Stimulated activated CD8-positive, alpha-beta memory T cell treated with anti-CD3 and anti-CD28 coated beads, Interleukin-4, amount 100 ng/mL, for 1 hour (primary cell): ENCODE measurements at places on chromosomes 11 and 22.
A peak's percentile ranks its signal among the peaks of the same experiment; 100 is the strongest.

GRCh38 chr11:23151819-23152218, 291.5 kb upstream of the CCDC179 start:
- no peak for DNase-seq

GRCh38 chr11:94933223-94934130, 39.9 kb downstream of the CWC15 start:
- DNase-seq = no peak

DNA sequence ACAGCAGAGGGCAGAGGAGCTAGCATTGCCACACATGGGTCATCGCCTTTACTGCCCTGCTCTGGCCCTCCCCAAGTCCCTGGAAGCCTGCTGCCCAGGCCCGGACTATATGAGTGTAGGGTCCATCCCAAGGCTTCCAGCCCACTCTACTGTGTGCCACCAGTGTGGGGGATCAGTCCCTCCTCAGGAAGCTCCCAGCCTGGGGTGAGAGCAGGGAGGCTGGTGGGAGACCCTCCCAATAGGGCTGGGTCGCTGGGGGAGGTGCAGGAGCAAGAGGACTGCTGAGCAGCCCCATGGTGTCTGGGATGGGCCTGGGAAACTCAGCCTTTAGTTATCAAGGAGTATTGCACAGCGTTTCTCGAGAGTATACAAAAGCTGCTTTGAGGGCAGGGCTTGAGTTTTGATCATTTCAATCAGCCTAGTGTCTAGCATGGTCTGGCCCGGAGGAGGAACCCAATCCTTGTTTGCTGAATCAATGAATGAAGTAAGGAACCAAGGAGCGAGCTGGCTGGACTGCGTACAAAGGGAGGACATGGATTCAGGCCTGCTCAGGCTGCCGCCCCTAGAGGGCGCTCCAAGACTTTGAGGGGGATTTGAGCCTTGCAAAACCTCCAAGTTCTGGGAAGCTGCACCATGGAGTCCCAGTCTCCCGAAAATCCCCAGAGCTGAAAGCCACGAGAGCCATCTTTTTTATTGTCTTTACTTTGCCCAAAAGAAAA, 89.0 kb upstream of the PARVA start:
- no peak for DNase-seq

GRCh38 chr11:44944853-44945235, 5.8 kb downstream of the TP53I11 start:
- DNase-seq = no peak

DNA sequence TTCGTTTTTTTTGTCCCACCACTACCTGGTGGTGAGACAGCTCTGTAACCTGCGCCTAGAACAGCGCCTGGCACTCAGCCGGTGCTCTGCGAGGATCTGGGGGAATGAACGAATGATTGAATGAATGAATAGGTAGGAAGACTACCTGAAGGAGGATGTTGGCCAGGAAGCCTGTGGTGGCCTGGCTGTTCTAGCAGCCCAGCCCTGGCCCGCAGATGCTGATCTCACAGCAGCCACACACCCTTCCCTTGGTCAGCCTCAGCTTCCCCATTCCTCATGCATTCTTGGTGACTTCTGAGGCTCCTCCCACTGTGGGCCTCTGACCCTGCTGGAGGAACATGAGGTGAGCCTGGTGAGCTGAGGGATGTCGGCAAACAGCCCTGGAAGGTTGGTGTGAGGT, 3.7 kb downstream of the TRPM5 start:
- no peak for DNase-seq

DNA sequence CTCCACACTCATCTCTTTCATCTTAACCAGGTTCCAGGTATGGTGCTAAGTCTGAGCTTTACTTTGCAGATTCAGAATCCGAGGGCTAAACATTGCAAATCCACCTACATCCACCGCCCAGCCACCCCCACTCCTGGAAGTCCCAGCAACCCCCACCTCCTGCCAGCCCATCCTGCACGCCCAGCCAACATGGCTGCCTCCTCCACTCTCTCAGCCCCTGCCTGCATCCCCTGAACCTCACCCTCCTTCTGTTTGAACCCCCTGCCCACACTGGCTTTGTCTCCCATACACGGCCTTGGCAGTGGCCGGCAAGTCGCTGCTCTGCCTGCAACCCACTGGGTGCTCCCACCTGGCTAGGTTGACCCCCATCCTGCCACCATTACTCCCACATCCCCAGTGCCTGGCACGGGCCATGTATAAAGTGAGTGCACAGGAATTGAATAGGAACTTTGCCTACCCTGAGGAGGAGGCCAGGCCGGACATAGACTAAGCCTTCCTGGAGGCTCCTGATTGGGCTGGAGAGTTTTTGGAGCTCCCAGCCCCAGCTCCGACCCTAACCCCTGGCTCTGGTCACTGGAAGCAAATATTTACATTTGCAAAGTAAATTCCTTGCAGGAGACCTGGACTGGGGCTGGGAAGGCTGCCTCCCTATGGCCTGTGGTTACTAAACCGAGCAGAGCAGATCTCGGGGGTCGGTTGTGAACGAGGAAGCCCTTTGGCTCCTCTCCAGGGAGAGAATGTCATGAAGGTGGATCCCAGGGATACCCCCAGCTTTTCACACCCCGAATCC, 14.4 kb downstream of the EMID1 start:
- DNase-seq = no peak

- no peak for DNase-seq
Observed at GRCh38 chr22:18973264-18974031, 37.4 kb upstream of the PRODH start.

- DNase-seq = no peak
Observed at GRCh38 chr11:35458846-35459245, 39.5 kb upstream of the SLC1A2 start.

- DNase-seq = no peak
Observed at GRCh38 chr11:128279866-128280265, 307.5 kb downstream of the ETS1 start.

DNA sequence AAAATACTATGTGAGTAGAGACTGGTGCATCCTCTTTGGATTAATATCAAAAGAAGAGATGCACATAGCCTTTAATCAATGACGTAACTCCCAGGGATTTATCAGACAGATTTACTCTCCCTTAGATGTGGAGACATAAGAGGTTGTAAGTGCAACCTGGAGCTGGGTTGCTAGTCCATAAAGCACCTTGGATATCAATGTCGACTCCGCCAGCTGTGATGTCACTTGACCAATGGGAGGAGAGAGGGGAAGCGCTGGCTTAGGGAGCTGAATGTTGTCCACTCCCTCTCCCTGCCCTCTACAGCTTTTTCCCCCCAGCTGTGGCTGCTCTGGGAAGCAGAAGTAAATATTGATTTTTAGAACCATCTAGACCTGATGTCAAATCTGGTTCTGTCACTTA, 28.9 kb upstream of the TMEM86A start:
- DNase-seq = no peak

- DNase-seq = no peak
Observed at GRCh38 chr22:20282901-20283673, 15.0 kb upstream of the RTN4R start.

GRCh38 chr22:38230108-38230825, 28.5 kb downstream of the MAFF start:
- no peak for DNase-seq

DNA sequence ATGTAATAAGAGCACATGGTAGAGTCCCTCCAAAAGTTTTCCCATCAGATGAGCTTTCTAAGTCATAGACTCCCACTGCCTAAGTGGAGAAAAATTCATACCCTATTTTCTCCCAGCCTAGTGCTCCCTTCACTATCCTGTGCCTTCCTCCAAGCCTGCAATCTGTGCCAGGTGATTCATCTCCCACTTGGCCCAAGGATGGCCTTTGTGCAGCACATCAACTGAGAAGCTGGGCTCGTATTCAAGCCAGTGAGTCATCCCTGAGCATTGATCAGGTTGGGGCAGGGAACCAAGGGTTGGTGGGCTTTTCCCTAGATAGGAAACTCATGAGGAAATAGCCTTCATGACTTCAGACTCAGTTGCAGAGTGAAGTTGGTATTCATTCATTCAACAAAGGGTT, 64.6 kb downstream of the PANX1 start:
- no peak for DNase-seq

- no peak for DNase-seq
Observed at GRCh38 chr22:43438666-43439347, 27.0 kb downstream of the MPPED1 start.

- peak; percentile 36 for DNase-seq
Observed at GRCh38 chr22:39960791-39961746, 872 bp downstream of the TMA7B start.

GRCh38 chr22:31125521-31126117, 2.9 kb downstream of the INPP5J start:
- DNase-seq = no peak

DNA sequence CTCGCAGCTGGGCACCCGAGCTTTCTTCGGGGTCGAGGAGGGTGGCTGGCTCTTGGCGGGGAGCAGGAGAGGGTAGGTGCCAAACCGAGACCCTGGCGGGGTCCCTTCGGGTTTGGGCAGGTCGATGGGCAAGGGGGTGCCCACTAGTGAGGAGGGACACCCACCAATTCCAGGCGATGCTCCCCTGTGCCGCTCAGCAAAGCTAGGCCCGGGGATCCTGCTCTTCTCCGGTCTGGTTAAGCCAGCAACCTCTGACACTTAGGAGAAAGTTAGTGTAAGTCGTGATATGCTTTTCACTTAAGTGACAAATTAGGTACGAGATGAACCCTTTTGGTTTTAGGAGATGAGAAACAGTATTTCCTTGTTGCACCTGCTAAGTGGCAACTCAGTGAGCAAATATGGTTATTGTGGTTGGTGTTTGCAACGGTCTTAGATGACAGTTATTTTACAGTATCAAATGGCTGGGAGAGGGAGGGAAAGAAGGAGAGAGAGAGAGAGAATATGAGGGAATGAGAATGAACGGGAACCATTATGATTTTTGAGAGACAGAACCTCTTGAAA, 565 bp downstream of the NUCB2 start:
- DNase-seq = no peak

DNA sequence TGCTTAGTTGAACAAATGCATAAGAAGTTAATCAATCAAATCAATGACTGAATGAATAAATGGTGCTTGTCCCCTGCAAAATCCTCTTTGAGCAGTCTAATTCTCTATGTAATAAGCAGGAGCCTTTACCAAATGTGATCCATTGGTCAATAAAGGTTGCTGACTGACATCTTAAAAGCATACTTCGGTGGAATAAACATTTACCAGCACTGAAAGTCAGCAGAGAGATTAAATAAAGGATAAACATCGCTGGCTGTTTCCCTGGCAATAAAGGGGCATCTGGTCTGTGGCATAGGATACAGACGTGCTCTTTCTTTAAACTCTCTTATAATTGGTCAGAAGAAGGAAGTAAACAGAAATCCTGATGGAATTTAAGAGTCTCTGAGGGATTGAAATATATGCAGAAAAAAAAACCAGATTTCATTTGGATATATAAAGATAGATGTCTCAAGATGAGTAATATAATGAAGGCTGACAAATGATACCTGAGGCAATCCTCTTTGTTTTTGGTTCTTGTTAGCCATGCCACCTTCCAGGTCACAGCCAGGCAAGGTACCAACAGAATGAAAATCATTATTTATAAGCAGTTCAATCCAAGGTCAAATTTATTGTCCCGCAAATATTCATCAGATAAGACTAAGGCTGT, 578.4 kb upstream of the CCDC90B start:
- no peak for DNase-seq

- DNase-seq = no peak
Observed at GRCh38 chr11:16763746-16764145, 25.3 kb downstream of the C11orf58 start.

DNA sequence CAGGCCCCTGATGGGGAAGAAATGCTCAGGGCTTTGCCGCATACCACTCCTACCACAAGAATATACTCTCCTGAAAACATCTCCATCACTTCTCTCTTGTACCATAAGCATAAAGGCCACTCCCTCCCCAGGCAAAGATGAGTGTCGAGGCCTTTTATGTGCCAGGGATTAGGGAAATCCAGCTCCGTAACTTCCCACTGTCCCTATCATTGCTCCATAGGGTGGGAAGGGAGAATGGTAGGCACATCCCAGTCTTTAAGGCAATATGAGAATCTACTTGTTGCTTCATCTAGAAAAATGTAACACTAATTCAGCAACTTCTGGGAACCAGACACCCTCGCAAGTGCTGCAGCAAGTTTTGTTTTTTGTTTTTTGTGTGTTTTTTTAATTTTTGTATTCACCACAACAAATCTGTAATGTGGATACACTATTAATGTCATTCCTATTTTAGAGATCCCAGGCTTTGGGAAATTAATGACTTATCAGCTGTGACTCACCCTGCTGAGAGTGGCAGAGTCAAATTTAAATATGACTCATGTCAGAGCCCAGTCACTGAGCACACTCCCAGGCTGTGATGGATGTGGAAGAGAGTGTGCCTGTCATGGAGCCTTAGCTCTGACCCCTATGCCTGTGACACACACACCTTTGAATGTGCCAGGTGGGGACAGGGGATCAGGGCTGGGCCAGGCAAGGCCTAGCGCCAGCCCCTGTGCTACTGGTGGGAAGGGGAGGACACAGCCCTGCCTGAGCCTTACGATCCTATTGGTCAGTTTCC, 23.4 kb downstream of the PANX1 start:
- no peak for DNase-seq

DNA sequence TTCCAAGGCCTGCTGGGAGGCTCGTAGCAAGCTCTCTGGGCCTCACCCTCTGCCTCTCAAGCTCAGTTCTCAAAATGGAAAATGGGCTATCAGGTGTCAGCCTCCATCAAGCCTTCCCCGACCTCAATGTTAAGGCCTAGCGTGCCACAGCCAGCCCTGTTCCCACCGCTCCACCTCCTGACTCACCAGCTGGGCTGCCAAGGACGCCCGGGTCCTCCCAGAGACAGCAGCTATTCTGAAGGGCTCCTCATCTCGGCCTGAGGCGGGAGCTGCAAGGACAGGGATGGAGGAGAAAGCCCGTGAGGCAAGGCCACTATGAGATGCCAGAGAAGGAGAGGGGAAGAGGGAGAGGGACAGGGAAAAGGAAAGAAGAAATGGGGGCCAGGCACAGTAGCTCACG, 19.9 kb downstream of the ARAP1 start:
- no peak for DNase-seq

DNA sequence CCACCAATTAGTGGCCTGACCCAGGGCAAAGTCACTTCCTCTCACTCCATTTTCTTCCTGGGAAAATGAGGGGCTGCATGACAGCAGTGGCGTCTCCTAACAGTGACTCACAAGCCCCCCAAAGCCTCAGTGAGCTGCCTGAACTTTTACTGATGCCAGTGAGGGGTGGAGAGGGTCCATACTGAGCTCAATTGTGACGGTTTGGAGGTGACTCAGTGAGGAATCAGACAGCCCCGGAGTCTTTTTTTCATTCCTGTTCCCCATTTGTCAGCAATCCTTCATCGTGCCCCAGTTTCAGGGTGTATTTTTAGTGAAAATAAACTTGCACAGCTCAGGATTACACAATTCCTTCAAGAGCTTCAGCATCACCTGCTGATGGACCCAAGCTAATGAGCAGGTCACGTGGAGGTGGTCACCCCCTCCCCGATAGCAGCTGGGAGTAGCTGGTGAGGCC, 30.1 kb upstream of the RASD2 start:
- no peak for DNase-seq

- no peak for DNase-seq
Observed at GRCh38 chr11:68289456-68289855, 17.7 kb upstream of the C11orf24 start.
